ENCODE measurements at places on chromosomes 6 and 20.

DNA sequence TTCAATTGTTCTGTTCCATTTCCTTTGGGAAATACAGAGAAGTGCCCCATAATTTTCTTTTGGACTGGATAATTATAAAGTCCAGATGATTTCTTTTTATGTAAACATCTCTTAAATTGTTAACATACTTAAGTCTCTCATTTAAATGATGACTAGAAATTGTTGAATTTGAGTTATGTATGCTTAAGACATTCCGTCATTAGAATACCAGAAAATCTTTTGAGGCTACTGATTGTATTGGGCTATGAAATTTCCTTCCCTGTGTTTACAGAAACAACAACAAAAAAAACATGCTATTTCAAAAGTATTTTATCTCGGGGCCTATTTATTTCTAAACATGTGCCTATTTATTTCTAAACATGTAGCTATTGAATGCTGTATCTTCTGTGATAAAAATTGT, 125.4 kb downstream of the SH3BGRL2 start:
- DNase-seq = no peak

- no peak for DNase-seq
Observed at GRCh38 chr6:132011582-132011981, 60.4 kb upstream of the CCN2 start.

GRCh38 chr20:38092915-38093314, 59.4 kb downstream of the RPRD1B start:
- DNase-seq = no peak

- no peak for DNase-seq
Observed at GRCh38 chr6:10033223-10033829, 381.5 kb downstream of the TFAP2A start.
